ENCODE measurements at places on chromosomes 4 and X. TPM values are rescaled to one million over a fixed set of nuclear protein-coding genes. Genes with fewer than 3 reads are reported as not detected.

The TXK gene
- total RNA-seq: 6.4 TPM

The UPF3B gene
- total RNA-seq: 3.4 TPM

The KCTD8 gene
- total RNA-seq: not detected

The CDX4 gene
- total RNA-seq: not detected

DNA sequence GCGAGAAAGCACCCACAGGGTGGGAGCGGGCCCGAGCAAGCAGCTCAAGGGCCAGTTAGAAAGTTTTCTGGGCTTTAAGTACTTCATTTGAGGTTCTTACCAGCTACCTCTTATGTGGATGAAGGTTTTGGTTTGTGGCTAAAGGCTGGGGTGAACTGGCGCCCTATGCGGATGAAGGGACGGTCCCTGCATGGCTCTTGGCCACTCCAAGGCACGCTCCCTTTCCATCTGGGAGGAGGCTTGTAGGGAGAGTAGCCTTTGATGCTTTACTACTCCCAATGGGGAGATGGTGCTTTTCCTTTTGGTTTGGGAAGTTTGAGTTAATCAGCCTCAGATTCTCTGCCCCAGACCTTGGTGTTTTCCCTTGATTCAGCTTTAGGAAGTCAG lies 17.7 kb downstream of the MRFAP1 start:
- no peak for DNase-seq

DNA sequence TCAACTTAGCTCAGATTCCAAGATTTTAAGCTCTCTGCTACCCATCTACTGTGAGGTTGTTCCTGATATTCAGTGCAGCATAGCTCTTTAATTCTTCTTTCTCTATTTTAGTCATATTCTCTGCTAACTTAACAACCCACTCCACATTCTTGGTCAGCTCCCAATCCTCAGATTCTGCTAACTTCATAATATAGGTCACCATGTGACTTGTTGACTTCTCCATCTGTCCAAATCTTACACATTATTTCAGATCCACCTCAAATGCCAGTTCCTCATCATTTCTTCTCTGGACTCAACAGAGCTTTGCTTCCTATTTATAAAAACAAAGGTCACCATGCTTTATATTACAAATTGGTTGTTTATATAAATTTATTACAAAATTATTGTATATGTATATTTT lies 29.3 kb upstream of the RXFP1 start:
- no peak for DNase-seq

DNA sequence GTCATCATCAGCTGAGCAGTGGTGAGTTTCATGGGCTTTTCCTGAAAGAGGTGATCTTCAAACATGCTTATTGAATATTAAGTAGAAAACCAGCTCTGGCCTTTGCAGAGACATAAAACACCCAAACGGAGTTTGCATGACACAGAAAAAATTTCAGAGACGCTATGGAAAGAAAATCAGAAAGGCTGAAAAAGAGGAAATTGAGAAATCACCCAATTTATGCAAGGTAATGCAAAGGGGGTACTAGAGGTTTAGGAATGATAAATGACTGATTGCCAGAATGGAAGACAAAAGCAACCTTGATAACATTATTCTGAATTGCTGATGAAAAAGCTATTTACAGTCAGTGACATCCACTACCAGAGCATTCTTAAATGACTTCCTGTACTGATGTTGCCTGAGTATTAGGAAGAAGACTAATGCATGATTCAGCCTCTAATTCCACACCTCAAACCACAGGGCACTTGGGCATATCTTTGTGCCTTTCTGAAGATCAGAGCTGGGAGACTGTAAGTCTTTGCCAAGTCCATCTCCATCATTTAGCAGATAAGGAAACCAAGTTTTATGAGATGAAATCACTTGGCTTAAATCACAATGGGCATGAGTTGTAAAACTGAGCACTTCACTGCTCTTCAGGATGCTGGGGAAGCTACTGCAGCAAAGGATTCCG lies 565.7 kb downstream of the PPARGC1A start:
- DNase-seq: no peak

DNA sequence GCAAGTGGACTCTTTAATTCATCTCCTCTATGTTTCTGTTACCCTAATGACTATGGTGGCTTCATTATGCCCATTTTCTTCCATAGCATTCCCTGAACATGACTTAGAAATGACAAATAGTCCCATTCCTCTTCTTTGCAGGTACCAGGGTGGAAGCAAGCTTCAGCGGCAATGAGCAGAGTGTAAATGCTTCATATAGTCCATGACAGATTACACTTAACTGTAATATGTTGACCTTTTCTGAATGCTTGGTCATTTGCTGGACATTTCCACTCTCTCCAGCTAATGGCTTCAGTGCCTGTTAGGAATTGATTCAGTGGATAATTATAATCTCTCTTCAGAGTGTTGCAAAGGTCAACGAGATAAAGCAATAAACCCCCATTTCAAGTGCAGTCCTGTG lies 129.7 kb upstream of the PRPS2 start:
- no peak for DNase-seq
